Suprapubic skin (tissue), 4 donors: ENCODE measurements at places on chromosomes 4 and X.
A peak's percentile ranks its signal among the peaks of the same experiment; 100 is the strongest.

DNA sequence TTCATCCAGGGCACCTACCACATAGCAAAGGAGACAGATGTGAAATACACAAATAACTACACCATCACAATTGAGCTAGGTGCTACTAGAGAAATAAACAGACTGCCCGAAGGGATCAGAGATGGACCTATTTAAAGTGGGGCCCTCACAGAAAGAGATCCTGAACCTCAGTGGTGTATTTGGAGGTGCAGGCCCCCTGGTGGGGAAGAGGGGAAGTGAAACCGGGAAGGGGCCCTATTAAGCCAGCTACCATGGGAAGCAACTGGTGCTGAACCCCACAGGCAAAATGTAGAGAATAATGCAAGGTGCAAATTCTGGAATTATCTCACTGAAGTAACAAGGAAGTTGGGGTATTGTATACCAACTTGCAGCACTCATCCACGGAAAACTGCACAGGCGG, 78.6 kb upstream of the FAM9A start:
- DNase-seq = no peak

- DNase-seq = peak; percentile 82
Observed at GRCh38 chrX:10119399-10119990, 37.3 kb upstream of the CLCN4 start.

- DNase-seq = no peak
Observed at GRCh38 chr4:7933651-7934510, 5.8 kb downstream of the AFAP1 start.

DNA sequence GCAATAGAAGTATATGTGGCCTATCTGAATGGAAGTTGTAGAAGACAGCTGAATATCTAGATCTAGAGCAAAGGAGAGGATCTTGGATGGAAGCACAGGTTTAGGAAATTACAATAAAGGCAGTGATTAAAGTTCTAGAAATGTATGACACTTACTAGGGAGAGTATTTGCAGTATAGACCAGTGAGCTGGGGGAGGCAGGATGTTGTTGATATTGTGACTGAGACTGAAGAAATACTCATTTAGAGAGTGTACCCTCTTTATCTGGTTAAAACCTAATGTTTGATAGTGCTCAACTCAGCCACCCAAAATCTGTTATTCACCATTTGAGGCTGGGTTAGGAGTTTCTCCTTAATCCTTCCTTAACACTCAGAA, 439.5 kb downstream of the GRXCR1 start:
- DNase-seq = no peak

GRCh38 chrX:18886344-18887161, 97.4 kb downstream of the PHKA2 start:
- DNase-seq = peak; percentile 81

DNA sequence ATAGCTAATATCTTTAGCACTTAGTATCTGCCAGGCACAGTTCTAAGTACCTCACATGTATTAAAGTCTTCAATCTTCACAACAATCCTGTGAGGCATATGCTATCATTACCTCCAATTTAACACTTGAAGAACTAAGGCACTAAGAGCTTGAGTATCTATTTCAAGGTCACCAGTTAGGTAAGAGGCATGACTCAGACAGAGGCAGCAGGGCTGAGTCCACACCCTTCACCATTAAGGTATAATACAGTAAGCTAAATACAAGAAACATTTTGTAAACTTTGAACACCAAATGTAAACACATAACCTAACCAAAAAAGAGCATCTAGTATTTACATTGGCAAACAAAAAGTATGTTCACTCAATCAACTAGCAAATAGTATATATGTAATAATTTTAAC, 1410.9 kb downstream of the PCDH18 start:
- DNase-seq = no peak

GRCh38 chr4:133102612-133103409, 46.3 kb upstream of the PCDH10 start:
- no peak for DNase-seq

GRCh38 chr4:37825968-37826294, 555 bp upstream of the PGM2 start:
- no peak for DNase-seq

DNA sequence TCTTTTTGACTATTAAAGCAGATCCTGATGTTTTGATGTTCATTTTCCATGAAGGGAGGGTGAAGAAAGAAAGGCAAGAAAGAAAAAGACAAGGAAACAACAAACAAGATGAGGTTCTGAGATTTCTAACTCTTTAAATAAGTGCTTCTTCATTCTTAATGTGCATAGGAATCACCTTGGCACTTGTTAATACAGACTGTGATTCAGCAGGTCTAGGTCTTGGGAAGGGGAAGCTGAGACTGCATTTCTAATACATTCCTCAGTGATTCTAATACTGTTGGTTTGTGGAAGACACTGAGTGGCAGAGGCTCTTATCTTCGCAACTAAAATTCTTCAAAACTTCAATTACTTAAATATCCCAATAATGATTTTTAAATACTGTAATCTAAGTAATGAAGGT, 95.2 kb upstream of the NAP1L5 start:
- no peak for DNase-seq

DNA sequence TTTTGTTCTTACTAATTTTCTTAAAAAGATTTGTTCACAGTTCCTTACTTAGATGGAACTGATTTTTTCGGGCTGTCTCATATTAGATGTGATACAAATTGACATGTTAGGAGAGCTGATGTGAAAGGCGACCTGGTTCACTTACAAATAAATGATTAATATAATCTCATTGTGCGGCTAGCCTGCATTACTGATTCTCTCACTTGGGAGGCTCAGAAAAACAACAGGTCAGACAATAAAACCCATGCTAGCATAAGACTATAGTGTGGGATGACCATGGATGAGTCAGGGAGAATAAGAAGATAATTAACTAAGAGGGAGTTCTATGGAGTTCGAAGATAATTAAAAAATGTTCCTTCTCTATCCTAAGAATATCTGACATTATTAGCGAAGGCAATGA, 40.8 kb downstream of the RTL9 start:
- DNase-seq = no peak

DNA sequence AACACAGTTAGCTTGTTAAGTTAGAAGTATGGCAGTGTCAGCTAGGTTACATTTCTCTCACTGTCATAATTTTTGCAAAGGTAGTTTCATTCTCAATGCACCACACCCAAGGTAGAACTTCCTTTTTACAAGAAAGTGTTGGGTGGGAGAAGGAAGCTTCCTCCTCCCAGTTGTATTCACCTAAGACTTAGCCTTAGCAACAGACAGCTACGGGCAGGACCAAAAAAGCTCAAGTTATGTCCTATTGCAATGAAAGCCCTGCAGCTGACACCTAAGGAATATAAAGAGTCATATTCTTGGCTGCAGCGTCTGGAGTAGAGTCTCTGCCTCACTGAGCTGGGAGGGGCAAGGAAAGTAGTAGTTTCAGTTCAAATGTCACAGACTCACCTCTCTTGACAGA, 25.1 kb upstream of the PRDM8 start:
- DNase-seq = no peak

DNA sequence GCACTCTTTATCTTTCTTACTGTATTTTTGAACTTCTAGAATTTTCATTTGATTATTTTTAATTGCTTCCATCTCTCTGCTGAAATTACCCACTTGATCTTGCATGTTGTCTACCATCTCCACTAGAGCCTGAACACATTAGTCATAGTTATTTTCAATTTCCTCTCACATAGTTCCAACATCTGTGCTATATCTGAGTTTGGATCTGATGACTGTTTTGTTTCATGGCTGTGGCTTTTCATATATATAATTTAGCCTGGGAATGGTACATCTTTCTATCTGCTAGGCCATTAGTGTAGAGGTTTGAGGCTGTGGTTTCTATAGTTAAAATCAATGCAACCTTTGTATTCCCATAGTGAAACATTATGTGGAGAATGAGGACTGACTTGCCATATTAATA, 33.2 kb downstream of the NPY2R start:
- DNase-seq = no peak

GRCh38 chr4:5931526-5931925, 38.6 kb upstream of the CRMP1 start:
- peak; percentile 35 for DNase-seq

GRCh38 chr4:182478475-182478874, 235.3 kb downstream of the TENM3 start:
- no peak for DNase-seq

- no peak for DNase-seq
Observed at GRCh38 chr4:95439896-95440295, 108.9 kb downstream of the UNC5C start.

GRCh38 chr4:184511156-184511555, 36.8 kb upstream of the IRF2 start:
- DNase-seq = no peak

- DNase-seq = peak; percentile 81
Observed at GRCh38 chrX:65644621-65645289, 22.7 kb upstream of the MSN start.

DNA sequence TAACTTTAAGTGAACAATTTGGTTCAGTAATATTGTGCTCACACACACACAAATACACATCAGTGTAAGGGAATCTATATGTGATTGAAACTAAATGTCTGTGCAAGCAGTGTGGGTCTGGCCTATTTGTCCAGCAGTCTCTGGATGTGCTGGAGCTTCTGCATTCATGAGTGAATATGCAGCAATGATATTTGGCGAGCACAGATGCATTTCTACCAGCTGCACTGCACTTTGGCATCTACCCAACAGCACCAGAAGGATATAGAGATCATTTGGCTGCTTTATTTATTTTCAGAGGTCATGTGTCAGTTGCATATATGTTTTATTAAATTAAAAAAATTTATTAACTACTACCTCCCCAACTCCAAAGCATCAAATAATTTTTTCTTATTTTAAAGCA, 613.4 kb upstream of the NR3C2 start:
- DNase-seq = no peak

GRCh38 chrX:34562006-34562405, 95.1 kb downstream of the TMEM47 start:
- DNase-seq = no peak

DNA sequence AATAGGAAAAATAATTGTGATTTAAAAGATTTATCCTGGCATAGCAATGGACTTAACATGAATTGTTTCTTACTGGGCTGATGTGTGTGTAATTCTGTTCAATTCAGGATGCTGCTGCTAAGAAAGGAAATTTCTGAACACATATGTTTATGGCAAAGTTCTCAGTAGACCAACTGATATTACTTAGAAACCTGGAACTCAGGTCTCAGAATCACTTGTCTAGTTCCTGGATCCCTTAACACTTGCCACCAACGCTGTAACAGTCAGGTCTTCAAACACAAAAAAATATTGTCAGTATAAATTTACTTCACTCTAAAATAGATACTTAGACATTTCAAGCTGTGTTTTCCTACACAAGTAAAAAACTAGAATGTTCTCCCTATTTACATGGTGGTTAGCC, 5.5 kb downstream of the CASP3 start:
- no peak for DNase-seq

DNA sequence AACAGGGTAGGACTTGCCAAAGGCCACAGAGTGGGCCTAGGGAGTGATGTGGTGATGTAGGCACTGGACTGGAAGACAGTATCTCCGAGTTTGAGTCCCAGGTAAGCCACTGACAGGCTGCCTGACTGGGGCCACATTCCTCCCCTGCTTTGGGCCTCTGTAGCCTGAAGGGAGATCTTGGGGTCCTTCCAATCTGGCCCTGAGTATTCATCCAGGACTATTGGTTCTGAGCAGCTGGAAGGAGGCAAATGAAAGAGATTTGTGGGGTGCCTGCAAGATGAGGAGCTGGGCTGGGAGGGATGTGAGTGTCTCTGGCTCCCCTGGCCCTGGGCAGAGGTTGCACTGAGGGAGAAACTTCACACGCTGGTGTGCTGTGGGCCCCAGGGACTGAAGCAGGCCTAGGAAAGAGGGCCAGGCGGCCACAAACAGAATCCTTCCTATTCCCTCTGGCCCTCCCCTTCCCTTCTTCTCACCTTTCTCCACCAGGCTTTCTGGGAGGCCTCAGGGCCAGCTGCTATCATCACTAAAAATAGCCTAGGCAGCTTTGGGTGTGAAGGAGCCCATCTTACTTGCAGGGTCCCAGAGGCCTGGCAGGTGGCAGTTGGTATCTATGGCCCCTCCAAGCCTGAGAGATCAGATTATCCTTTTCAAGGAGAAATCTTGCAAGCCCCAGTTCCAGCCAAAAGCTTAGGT, 70.1 kb downstream of the PJA1 start:
- DNase-seq = no peak

DNA sequence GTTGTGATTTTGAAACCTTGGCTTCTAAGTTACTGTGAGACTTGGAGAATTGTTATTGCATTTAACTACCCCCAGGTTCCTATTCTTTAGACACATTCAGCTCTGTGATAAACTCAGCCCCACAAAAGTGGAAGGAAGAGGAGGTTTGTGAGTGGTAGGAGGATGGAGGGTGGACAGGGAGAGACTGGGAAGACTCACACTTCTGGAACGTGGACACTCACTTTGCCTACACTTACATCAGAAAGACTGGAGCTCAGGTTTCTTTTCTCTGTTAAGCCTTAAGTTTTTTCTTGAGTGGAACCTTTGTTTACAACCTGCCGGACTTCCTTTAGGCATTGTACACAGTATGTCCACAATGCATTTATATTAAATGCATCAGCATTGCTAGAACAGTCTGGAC, 99.0 kb downstream of the AREG start:
- no peak for DNase-seq

GRCh38 chr4:8434251-8435073, 6.1 kb downstream of the ACOX3 start:
- no peak for DNase-seq

- DNase-seq = no peak
Observed at GRCh38 chrX:133391111-133391510, 24.2 kb downstream of the GPC4 start.

DNA sequence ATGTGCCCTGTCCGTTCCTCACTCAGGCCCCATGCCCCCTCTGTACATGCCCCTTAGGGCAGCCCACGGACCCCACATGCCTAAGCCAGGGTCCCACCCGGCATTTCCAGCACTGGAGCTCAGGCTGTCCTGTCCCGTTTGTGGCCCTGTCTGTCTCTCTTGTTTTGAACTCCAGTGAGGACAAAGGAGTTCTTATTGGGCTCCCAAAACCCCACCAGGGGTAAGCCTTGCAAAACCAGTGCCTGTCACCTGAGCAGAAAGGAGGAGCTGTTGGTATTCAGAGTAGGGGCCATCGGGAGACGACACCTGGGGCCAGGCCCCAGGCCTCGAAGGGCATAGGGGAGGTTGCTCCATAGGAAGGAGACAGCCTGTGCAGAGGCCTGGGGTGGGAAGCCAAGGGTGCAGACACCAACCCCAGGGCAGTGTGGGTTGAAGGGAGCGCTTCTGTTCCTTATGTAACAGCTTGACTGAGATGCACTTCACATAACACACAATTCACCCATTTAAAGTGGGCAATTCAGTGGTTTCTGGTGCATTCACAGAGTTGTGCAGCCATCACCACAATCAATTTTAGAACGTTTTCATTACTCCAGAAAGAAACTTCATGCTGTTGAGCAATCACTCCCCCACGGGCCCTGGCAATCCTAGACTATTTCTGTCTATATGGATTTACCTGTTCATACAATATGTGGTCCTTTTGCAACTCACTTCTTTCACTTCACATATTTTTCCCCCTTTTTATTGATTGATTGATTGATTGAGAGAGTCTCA, 31.7 kb downstream of the MAN2B2 start:
- DNase-seq = no peak

DNA sequence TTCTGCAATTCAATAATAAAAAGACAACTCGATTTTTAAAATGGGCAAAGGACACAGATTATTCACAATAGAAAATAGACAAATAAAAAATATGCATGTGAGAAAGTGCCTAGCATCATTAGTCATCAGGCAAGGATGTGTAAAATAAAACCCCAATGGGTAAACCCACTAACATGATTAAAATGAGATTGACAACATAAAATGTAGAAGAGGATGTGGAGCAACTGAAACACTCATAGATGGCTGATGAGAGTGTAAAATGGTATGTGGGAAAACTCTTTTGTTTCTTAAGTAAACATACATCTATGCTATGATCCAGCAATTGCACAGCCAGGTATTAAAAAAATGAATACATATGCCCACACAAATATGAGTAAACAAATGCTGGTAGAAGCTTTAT, 177.6 kb downstream of the IQCM start:
- DNase-seq = no peak
